Epithelial cell of umbilical artery (primary cell): ENCODE measurements at places on chromosomes 12 and 14. TPM values are rescaled to one million over a fixed set of nuclear protein-coding genes. Genes with fewer than 3 reads are reported as not detected.

Gene IAPP
- total RNA-seq, result not detected in 2 replicates

Gene FAM181A
- not detected in 2 replicates for total RNA-seq

Gene GPR65
- 0.32 TPM in 1 of 2 replicates, not detected in the other for total RNA-seq

Gene ZDHHC22
- total RNA-seq, result under 0.01 TPM in 1 of 2 replicates, not detected in the other

Gene GALNT8
- total RNA-seq, result 0.15 TPM in 1 of 2 replicates, not detected in the other

Gene CMTM5
- not detected in 2 replicates for total RNA-seq

Gene NPFF
- not detected in 2 replicates for total RNA-seq

Gene CHST11
- 7.8 and 12.3 TPM in 2 replicates for total RNA-seq

Gene C12orf60
- total RNA-seq, result 0.91 and 0.97 TPM in 2 replicates

Gene TAS2R8
- total RNA-seq, result not detected in 2 replicates

Gene CHGA
- total RNA-seq, result not detected in 2 replicates

Gene CCDC197
- not detected in 2 replicates for total RNA-seq

Gene TBK1
- 32.5 and 44.7 TPM in 2 replicates for total RNA-seq

Gene TSFM
- 20.8 and 30.7 TPM in 2 replicates for total RNA-seq

Gene TPH2
- total RNA-seq, result under 0.01 TPM in 1 of 2 replicates, not detected in the other

Gene SLC38A4
- total RNA-seq, result 0.65 TPM in 1 of 2 replicates, not detected in the other

Gene CLEC12A
- not detected in 2 replicates for total RNA-seq

Gene RFLNA
- total RNA-seq, result 2.9 and 14.6 TPM in 2 replicates

Gene PMCH
- total RNA-seq, result 0.32 and 0.61 TPM in 2 replicates

Gene DAAM1
- total RNA-seq, result 33.0 and 36.7 TPM in 2 replicates

Gene TSPAN8
- 5.8 and 9.1 TPM in 2 replicates for total RNA-seq

Gene FOXN4
- total RNA-seq, result not detected in 2 replicates

Gene SUDS3
- 24.4 and 36.5 TPM in 2 replicates for total RNA-seq

Gene THTPA
- 10.0 and 10.4 TPM in 2 replicates for total RNA-seq

Gene CACNA2D4
- 1.1 TPM in 1 of 2 replicates, not detected in the other for total RNA-seq

Gene SMIM41
- not detected in 2 replicates for total RNA-seq

Gene IRAK3
- total RNA-seq, result 4.9 and 10.0 TPM in 2 replicates

Gene NEDD8
- total RNA-seq, result 201 and 492 TPM in 2 replicates

Gene DGKA
- total RNA-seq, result 41.6 and 43.5 TPM in 2 replicates

Gene GPR132
- not detected in 2 replicates for total RNA-seq

Gene LMO3
- under 0.01 TPM in 1 of 2 replicates, not detected in the other for total RNA-seq

Gene KLHDC1
- 1.1 and 2.6 TPM in 2 replicates for total RNA-seq

Gene KRT82
- total RNA-seq, result not detected in 2 replicates

Gene NTS
- total RNA-seq, result under 0.01 and 0.15 TPM in 2 replicates

Gene EML5
- under 0.01 and 0.15 TPM in 2 replicates for total RNA-seq

Gene MYF5
- total RNA-seq, result not detected in 2 replicates

Gene GZMB
- not detected in 2 replicates for total RNA-seq

Gene TSPAN19
- not detected in 2 replicates for total RNA-seq

Gene MAP3K9
- total RNA-seq, result under 0.01 TPM in 2 replicates

Gene ZFYVE26
- total RNA-seq, result 10.7 and 22.2 TPM in 2 replicates

Gene HOXC5
- total RNA-seq, result not detected in 2 replicates

Gene ENDOU
- not detected in 2 replicates for total RNA-seq

Gene TMEM117
- 1.9 and 2.1 TPM in 2 replicates for total RNA-seq
